ENCODE measurements at places on chromosomes 6 and 20.

GRCh38 chr6:44642349-44642748, 254.8 kb downstream of the CDC5L start:
- no peak for DNase-seq

DNA sequence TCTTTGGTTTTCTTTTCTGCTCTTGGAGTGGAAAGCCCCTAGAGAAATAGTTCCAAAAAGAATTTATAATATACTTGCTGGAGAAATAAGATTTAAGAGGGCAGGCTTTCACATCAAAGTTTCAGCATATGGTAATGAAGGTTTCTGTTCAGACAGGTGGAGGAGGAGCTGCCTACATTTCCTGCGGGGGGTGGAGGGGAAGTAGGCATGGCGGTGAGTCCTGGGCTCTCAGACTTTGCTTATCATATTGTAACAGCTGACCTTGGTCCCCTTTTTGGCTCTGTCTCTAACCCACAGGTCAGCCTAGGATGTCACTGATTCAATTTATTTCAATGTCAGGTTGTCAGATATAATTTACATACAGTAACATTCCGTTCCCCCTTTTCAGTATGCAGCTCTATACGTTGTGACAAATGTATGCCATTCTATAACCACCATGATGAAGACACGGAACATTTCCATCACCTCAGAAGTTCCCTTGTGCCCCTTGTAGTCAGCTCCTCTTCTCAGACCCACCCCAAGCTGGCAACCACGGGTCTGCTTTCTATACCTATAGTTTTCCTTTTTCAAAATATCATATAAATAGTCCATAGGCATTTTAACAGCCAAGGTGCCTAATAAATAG, 77.6 kb upstream of the GGTLC1 start:
- DNase-seq = no peak

- peak; percentile 89 for DNase-seq
Measured at GRCh38 chr20:5065879-5066383, 53.8 kb downstream of the PCNA start.

GRCh38 chr6:23980965-23981364, 145.1 kb upstream of the NRSN1 start:
- no peak for DNase-seq

GRCh38 chr6:81962198-81962597, 209.7 kb upstream of the TENT5A start:
- no peak for DNase-seq

GRCh38 chr6:55979526-55979925, 104.1 kb upstream of the BMP5 start:
- no peak for DNase-seq

GRCh38 chr6:33967966-33968724, 164.3 kb upstream of the MLN start:
- DNase-seq = peak; percentile 33

DNA sequence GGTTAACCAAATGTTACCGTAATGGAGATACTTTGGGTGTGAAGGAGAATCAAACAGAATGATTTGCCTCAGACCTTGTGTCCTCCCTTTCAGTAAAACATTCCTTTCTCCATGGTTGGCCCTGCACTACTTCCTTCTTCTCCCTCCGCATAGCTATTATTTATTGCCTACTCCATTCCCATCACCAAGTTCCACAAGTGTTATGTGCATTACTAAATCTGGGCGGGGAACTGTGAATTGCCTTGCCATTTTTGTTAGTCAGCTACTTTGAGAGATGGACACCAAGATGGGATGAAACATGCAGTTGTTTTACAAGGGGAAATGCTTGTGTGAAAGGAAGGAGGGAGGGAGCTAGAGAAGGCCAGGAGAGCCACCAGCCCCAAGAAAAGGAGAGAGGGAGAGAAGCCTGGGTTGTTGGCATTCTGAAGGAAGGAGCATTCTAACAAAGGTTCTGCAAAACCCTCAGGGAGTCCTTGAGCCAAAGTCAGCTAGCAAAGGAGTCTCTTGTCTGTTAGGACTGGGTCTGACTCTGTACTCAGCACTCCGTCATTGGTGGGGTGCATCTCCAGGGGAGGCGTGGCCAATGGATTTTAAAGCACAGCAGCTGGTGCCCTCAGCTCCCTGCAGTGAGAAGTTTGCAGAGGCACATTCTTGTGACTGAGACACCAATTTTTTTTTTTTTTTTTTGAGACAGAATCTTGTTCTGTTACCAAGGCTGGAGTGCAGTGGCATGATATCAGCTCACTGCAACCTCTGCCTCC, 83.6 kb upstream of the CHD6 start:
- no peak for DNase-seq

DNA sequence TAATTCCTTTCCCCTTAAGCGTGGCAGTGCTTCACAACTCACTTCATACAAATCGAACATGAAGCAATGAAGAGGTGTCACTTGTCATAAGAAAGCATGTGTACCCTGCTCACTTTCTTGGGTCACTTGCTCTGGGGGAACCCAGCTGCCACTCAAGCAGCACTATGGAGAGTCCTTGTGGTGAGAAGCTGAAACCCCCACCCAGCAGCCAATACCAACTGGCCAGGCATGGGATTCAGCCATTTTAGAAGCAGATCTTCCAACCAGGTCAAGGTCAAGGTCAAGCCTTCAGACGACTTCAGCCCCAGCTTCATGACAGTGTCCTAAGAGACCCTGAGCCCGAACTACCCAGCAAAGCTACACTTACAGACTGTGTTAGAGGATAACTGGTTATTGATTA, 62.8 kb downstream of the PSMB1 start:
- DNase-seq = no peak

- DNase-seq = no peak
Measured at GRCh38 chr6:31041372-31041974, 31.2 kb downstream of the MUC22 start.

GRCh38 chr6:32796848-32797776, 19.7 kb downstream of the HLA-DOB start:
- DNase-seq = peak; percentile 61

DNA sequence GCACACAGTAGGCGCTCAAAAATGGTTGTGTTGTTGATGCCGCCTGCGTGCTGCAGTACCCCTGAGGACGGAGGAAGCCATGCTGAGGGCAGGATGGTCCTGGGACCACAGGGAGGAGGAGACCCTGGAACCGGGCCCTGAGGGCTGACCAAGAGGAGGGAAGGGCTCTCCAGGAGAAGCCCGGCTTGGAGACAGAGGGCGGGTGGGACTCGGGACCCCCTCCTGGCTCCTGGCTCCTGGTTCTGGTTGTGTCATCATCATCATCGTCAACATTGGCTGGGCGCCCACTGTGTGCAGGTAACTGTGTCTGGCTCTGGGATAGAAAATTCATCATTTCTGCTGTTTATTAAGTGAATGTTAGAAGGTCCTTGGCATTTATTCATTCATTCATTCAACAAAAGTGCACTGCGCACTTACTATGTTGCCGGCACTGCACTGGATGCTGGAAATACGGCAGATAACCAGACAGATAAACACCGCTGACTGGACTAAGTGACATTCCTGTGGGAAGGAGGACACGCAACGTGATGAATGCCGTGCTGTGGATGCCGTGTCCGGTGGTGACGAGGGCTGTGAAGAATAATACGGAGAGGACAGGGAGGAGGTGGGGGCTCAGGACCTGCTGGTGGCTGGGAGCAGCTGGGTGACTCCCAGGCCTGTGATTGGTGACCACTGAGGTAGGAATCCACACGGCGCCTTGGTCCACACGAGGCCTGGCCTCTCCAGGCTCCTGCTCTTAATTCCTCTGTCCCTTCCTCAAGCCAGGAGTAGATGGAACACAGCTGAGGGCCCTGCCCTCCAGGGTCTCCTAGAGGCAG, 35.3 kb downstream of the SPDEF start:
- DNase-seq = no peak

- no peak for DNase-seq
Measured at GRCh38 chr20:54268941-54269340, 61.1 kb downstream of the PFDN4 start.

- DNase-seq = no peak
Measured at GRCh38 chr6:41818271-41819054, 31.0 kb downstream of the TOMM6 start.

DNA sequence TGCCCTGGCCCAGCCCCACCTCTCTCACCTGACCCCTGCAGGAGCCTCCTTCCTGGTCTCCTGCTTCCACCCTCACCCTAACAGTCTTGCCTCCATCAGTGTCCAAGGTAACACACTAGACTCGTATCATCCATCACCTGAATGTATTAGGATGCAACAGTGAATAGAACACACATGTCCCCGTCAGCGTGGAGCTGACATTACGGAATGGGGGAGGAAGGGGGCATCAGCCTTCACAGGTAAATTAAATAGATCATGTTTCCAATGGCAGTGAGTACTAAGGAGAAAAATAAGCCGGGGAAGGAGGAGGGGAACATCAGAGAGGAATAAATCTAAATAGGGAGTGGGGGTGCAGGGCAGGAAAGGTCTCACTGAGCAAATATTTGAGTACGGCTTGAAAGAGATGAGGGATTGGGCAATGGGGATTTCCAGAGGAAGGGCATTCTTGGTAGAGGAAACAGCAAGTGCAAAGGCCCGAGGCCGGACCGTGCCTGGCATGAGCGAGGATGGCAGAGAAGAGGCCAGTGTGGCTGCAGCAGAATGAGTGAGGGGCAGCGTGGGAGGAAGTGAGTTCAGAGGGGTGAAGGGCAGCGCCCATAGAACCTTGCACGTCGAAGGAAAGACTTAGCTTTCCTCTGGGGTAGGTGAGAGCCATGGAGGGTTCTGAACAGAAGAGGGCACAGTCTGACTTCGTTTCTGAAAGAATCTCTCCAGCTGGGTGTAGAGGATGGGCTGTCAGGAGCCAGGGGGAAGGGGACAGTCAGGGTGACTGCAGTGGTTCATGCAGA, 110.1 kb upstream of the PTPN1 start:
- DNase-seq = no peak

- DNase-seq = no peak
Measured at GRCh38 chr6:95698271-95698670, 120.9 kb downstream of the MANEA start.

DNA sequence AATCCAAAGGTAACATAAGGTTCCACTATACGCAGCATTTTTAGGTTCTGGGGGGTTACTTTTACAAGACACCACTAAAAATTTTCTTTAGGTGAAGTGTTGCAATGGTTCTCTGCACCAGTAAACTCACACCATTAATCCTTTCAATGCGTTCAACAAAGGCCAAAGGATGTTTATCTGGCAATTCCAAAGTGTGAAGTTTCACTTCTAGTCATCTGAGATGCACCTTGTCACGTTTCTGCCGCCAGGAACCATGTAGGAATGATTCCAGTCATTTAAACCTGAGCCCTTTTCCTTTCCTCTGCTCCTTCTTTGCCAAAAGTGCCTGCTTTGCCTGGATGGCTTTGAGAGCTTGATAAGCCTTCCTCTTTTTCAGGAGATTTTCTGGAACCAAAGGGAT, 54.8 kb downstream of the CD164 start:
- no peak for DNase-seq

- DNase-seq = no peak
Measured at GRCh38 chr6:87682310-87682709, 19.7 kb downstream of the AKIRIN2 start.

GRCh38 chr6:125714441-125715090, 34.9 kb upstream of the HEY2 start:
- DNase-seq = no peak

- DNase-seq = no peak
Measured at GRCh38 chr20:49161428-49162152, 26.5 kb downstream of the STAU1 start.

DNA sequence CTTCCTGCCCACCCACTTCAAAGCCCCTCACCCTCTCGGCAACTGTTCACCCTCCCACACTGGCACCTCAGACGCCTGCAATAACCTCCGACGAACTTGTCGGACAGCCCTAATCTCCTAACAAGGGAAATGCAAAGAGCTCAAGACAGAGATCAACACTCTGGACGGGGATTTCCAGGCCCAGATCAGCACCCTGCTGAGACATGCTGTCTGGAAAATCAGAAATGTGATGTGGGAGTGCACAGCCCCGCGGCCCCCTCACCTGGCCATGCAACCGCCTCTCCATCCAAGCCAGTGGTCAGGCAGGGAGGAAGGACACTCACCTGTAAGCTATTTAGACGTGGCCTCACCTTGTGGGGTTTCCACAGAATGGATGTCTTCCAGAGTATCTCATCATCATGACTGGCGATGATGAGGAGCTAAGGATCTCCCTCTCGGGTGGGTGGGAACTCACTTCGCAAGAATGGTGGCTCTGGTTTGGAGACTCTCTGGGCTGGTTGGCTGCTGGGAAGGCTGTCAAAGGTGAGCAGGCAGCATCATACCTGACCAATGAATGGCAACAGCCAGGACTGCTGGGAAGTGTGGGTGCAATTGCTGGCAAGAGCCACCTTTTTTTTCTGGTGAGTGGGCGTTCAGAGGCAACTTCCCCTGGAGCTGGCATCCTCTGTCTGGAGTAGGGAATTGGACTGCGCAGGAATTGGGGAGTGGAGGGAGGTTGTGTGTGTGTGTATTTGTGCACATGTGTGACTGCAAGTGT, 28.1 kb upstream of the ADTRP start:
- no peak for DNase-seq

DNA sequence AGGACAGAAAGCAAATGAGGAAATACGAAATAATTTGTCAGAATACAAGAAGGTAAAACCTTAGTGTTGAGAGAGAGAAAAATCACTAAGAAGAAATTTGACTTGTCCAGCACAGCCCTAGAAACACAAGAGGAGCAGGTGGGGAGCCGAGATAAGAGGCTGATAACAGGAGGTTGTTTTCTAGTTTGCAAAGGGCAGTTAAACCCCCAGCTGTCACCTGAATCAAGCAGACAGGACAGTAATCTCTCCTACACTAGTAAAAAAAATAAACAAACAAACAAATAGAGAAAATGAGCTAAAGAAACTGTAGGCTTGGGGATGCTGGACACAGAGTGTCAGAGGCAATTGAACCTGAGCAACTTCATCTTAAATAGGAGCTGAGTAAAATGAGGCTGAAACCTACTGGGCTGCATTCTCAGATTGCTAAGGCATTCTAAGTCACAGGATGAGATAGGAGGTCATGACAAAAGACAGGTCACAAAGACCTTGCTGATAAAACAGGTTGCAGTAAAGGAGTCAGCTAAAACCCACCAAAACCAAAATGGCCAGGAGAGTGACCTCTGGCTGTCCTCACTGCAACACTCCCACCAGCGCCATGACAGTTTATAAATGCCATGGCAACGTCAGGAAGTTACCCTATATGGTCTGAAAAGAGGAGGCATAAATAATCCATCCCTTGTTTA, 40.4 kb downstream of the FAM184A start:
- DNase-seq = no peak

DNA sequence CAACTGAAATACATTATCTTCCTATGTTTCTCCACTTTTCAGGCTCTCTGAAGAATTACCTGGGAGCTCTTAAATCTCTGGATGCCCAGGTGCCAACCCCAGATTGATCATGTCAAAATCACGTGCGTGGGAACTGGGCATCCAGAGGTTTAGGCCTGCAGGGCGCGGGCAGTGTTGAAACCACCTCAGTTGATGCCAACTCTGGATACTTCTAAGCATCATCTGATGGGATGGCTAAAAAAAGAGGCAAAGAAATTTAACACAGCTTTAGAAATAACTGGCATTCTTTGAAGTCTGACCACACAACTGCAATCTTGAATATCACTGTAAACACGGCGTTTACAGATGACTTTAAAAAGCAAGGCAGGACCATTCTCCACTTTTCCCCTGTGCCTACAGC, 41.9 kb downstream of the PTGIS start:
- DNase-seq = no peak
